ENCODE measurements at places on chromosomes 7 and 10. TPM values are rescaled to one million over a fixed set of nuclear protein-coding genes. Genes with fewer than 3 reads are reported as not detected.

The SPDYE8 gene
- 0.46 TPM for total RNA-seq

The LRMDA gene
- total RNA-seq: 5.8 TPM

The HECW1 gene
- 48.0 TPM for total RNA-seq

The THSD7A gene
- 30.4 TPM for total RNA-seq

The POLR2J2 gene
- 5.3 TPM for total RNA-seq

The PHKG1 gene
- total RNA-seq: 7.2 TPM

The SP4 gene
- 57.4 TPM for total RNA-seq

The CYP17A1 gene
- total RNA-seq: not detected

The SLC16A9 gene
- total RNA-seq: 16.1 TPM

The GOLGA7B gene
- 16.6 TPM for total RNA-seq

The PSD gene
- 108 TPM for total RNA-seq

The GNA12 gene
- 33.7 TPM for total RNA-seq

The SORBS1 gene
- 90.7 TPM for total RNA-seq

The AKR1D1 gene
- total RNA-seq: not detected

The DDX21 gene
- total RNA-seq: 40.4 TPM

The ZPBP gene
- total RNA-seq: 0.92 TPM

The MOGAT3 gene
- not detected for total RNA-seq

The ABCA13 gene
- 0.92 TPM for total RNA-seq
